ENCODE measurements at places on chromosomes 3 and 15.

- DNase-seq: no peak
Measured at GRCh38 chr3:139202226-139202958, 141.4 kb upstream of the MRPS22 start.

DNA sequence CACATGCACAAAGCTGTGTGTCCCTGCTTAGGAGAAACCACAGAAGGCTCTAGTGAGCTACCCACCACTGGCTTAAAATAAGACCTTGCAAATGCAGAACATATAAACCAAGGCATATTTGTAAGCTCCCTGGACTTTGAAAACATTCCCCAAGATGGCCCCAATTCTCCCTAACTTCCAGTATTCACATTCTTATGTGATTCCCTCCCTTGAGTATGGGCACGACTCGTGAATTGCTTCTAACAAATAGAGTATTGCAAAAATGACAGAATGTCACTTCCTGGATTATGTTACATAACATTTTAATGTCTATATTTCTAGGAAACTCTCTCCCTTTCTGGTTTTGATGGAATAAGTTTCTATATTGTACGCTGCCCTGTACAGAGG lies 131.8 kb upstream of the MCTP2 start:
- DNase-seq: no peak

GRCh38 chr3:65342084-65342683 lies 654.4 kb upstream of the ADAMTS9 start:
- DNase-seq: no peak

GRCh38 chr3:86978111-86978551 lies 12.8 kb downstream of the VGLL3 start:
- no peak for DNase-seq

GRCh38 chr15:57772223-57772957 lies 65.9 kb downstream of the POLR2M start:
- no peak for DNase-seq

GRCh38 chr3:10116138-10116460 lies 624 bp downstream of the BRK1 start:
- no peak for DNase-seq

Measured in DMS79 (cell line).